Esophagus squamous epithelium (tissue), 5 donors: ENCODE measurements at places on chromosomes 4 and X.

DNA sequence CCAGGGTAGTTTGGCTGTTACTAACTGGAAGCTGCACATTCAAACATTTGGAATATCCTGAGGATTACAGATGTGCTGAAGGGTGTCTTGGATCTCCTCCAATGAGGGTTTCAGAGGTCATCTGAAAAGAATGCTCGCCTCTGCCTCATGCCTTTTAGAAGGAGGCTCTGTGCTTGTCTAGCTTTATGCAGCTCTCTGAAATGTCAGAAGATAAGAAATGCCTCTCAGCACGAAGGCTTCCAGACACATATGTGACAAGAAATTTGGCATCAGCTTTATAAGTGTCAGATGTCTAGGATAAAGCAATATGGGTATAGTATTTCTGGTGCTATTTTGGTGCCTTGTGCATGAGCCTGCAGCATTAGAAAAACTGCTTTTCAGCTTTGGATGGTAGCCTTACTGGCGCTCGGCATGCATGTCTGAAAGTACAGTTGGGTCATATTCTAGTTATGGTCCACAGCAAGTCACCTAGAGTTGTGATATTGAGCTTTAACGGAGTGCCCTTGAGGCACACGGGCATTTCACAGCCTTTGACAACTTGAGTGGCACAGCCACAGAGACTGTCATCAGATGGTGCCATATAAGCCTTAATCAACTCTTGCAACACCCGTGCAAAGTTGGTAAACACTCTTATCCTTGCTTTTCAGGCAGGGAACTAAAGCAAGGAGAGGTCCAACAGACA lies 70.8 kb upstream of the PGRMC2 start:
- DNase-seq = no peak

- DNase-seq = no peak
These were observed 37.5 kb downstream of the JAKMIP1 start for GRCh38 chr4:6162885-6163284.

- DNase-seq = no peak
These were observed 181.0 kb downstream of the SPANXN3 start for GRCh38 chrX:143336261-143336660.

DNA sequence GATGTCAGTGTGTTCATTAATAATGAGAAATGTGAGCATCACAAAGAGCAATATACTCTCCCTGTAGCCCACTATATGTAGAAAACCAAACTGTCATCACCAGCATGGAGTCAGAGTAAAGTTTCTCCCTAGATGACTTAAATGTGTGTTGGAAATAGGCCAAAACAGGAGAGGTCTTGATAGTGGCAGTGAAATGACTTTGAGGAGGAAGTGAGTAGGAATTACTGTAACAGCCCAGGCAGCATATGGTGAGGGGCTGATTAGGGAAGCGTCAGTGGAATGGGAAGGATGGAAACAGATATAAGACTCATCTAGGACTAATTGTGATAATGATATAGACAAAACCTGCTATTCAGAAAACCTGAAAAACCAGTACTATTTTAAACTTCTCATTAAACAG lies 83.9 kb downstream of the ATXN3L start:
- no peak for DNase-seq

DNA sequence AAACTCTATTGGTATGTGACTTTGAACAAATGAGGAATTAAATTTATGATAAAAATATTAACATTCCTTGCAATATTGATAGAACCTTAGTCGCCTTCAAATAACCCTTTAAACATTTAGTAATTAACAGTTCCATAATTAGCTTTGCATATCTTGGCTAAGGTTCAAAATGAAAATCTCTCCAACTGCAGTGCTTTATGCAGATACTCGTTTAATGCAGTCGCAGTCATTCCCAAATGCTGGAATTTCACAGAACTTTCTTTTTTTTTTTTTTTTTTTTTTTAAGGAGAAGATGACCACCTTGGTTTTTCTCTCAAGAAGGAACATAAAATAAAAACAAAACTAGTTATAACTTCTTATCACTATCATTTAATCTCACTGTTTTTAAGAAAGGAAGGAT lies 5.2 kb downstream of the RAPGEF2 start:
- no peak for DNase-seq

DNA sequence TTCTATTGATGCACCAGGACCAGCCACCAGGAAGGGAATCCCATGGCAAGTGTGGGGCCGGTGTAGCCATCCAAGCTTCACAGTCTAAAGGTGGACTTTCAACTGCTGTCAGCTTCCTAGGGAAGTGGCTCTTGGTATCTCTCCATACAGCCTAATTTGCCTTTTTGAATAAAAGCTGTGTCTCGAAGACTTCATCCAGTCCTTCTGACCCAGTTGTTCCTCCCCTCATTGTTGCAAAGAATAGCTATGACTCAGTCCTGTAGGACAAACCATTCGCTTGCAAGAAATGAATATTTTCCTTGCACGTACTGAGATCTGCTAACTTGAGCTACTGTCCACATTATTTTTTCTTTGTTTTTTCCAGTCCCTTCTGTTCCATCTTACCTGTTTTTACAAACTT lies 145.1 kb upstream of the CTSO start:
- DNase-seq = no peak

DNA sequence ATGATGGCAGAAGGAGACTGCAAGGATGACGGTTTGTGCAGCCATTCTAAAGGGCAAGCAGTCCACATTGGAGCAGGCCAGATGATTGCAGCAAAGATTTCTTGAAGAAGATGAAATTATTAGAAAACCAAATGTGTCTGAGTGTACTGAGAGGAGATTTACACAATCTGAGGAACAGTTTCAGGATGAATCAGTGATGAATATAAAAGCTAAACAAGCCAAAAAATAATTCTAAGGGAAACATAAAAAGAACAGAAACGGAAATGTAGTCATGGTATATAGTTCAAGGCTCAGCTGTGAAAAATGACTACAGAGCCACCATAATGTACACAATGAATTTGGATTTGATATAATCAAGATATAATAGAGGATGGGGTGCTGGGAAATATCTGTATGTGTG lies 168.5 kb downstream of the PDGFC start:
- no peak for DNase-seq
